Activated naive CD8-positive, alpha-beta T cell treated with anti-CD3 and anti-CD28 coated beads for 36 hours (primary cell): ENCODE measurements at places on chromosomes 4 and X.
A peak's percentile ranks its signal among the peaks of the same experiment; 100 is the strongest.

- no peak for DNase-seq
Measured at GRCh38 chr4:114976901-114977300, 136.5 kb downstream of the NDST4 start.

- no peak for DNase-seq
Measured at GRCh38 chr4:166895771-166896170, 338.5 kb downstream of the SPOCK3 start.

DNA sequence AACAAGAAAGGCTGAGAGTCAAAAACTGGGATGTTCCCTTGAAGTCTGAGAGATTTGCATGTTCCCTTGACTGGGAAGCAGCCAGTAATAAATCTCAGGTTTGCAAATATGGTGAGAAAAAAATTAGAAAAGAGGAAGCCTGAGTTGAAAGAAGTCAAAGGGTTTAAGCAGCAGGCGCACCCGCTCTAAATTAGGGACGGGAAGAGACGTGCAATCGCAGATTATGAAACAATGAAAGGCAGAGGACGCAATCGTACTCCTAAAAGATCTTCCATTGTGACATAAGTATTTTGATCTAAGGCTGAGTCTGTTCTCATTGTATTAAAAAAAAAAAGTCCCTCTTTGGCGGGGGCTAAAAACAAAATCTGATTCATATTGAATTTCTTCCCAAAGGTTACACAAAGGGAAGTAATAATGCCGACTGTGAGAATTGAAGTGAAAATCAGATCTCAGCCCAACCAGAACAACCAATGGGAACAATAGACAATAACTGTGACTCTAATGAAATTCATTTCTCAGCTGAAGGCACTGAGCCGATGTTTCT is 28.2 kb downstream of the SAT1 start:
- DNase-seq, result no peak

GRCh38 chr4:112531146-112531545 is 15.2 kb upstream of the NEUROG2 start:
- no peak for DNase-seq

- no peak for DNase-seq
Measured at GRCh38 chr4:140005699-140006098, 148.3 kb downstream of the MAML3 start.

DNA sequence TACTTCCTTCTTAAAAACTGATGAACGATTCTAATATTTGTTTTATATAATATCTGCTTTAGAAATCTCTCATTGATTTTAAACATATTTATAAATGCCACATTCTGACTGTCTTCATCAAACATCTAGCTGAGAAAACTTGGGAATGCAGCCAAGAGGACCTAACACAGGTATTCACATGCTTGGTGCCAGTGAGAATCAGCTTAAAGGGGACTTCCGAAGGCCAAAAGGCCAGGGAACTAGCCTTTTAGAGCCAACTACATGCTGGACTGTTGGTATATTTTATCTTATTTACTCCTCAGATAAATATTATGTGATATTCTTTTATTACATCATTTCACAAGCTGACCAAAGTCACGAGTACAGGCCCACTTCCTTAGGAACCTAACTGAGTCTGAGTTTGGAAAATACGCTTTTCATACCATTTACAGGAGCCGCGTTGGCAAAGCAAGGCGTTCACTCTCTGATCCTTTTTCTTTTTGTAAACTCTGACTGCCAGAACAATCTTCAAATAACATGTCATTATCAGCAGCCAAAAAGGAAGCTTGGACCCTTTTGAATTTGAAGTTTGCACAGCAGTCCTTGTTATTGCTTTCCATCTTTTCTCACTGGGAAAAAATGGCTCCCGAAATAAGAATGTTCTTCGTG is 41.1 kb upstream of the PDLIM3 start:
- no peak for DNase-seq

GRCh38 chr4:103091601-103092223 is 7.9 kb downstream of the BDH2 start:
- DNase-seq, result peak; percentile 29

DNA sequence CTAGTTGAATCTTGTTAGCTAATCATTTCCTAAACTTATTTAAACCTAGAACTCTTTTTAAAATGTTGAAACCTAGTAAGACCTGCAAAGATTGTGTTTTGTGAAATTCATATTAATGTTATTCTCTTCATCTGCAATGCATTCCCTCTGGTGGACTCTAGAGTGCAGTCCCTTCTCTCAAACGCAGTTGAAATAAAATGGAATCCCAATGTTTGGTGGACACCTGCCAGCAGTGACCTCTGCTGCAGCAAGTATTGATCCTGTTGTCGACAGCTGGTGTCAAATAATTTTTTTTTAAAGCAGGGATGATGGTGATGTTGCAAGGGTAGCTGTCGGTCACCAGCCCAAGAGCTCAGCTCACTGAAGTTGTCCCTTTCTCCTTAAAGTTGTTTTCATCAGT is 492.0 kb downstream of the ZIC3 start:
- DNase-seq, result no peak

GRCh38 chr4:4542774-4543485 is 1.1 kb upstream of the STX18 start:
- DNase-seq, result no peak

- no peak for DNase-seq
Measured at GRCh38 chr4:186765138-186765537, 41.5 kb upstream of the FAT1 start.

DNA sequence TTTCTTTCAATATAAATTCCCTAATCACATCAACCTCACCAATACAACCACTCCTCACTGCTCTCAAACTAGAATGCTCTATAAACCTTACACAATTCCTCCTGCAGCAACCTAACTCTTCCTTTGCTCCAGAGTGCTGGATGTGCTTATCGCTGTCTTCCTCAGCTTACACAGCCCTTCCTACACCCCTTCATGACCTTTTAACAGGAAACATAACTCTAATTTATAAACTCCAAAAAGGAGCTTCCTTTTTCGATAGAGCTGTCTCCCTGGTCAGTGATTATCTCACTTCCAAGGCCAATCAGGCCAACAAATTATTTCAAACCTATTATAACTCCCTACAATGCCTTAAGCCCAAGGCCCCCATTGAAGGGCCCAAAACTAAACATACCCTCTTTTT is 78.8 kb downstream of the COQ2 start:
- no peak for DNase-seq

- DNase-seq, result no peak
Measured at GRCh38 chr4:182818926-182819730, 98.1 kb downstream of the DCTD start.

DNA sequence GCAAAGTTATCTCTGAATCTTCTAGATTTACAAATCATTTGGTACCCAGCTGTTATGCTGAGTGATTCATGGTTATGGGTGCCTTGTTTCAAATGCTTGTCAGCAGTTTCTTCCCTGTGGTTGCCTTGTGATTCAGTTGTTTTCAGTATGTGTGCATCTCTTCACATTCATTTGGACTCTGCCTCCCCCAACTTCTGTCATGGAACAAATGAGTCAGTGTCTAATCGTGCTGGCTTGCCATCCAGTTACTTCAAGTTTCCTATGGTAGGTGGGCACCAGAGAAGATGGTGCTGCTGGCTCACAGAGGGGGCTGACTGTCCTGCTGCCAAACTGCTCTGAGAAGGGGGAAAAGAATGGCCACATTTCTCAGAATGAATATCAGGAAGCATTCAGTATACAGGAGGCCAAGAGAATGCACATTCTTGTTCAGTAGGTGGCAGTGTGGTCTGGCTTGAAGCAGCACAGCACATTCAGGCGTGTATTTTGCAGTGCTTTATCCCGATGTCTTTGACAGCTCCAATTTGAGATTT is 260.9 kb downstream of the GLUD2 start:
- DNase-seq, result peak; percentile 44

DNA sequence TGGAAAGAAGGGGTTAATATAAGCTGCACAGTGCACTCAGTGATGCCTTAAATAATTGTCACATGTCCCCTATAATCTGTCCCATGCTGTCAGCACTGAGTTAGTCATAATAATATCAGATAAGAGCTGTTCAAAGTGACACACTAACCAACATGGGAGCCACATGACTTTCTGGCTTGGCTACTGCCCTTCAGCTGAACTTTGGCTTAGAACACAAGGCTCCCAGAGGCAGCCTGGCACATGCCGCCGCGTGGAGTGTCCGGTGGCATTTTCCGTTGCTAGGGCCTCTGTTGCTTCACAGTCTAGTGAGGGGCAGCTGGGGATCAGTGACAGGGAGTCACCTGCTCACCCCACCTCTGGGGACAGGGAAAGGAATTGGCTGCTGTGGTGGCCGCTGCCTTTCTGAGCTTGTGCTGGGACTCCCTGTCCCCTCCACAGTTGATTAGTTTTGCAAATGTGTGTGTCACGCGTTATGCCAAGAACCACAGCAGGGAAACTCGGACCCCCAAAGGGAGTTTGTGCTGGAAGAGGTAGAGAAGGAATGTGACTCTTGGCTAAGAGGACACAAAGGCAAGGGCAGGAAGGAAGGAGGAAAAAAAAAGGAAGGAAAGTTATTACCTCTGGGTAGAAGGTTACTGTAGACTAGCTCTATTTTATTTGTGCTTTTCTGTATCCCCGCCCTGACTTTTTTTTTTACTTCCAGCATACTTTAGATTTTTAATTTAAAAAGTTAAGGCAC is 41.1 kb upstream of the PPARGC1A start:
- DNase-seq, result no peak

DNA sequence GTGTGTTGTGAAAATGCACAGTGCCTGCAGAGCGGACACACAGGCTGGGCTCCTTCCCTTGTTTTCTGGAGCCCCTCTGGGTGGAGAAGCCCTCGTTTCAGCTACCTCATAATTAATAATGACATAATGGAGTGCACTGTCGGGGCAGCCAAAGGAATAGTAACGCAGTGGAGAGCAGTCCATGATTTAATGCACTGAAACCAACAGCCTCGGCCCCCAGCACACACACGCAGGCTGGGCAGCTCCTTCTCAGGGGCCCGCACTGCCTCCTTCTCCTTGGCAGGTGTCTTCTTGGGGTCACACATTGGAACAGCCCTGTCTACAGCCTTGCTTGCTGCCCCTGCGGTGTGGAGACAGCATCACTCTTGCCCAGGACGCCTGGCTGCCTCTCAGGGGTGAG is 89.2 kb downstream of the DCTD start:
- DNase-seq, result no peak

DNA sequence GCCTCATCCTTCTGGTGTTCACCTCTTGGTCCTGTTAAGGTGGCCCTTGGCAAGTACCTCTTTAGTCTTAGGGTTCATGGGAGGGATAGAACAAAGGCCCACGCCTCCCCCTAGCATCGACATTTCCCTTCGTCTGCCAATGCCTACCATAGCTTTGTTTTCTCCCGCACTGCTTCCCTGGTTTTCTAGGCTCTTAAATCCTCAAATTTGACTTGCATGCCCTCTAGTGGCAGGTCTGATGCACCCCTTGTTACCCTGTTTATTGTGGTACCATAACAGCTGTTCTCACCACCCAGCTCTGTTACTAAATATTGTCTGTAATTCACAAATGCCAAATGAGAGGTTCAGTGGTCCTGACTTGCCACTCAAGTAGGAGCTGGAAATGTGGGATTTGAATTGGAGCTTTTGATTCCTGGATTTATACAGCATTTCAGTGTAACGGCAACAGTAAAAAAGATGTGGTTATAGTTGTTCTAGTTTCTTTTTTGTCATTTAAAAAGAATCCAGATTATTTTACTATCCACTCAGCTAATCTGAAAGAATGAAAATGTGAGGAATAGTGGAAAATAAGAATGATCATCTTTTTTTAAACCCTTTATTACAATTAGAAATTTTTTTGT is 100.1 kb downstream of the REPS2 start:
- DNase-seq, result peak; percentile 3

- no peak for DNase-seq
Measured at GRCh38 chr4:174626342-174627008, 104.2 kb upstream of the HPGD start.

GRCh38 chrX:56029188-56029587 is 203.0 kb upstream of the KLF8 start:
- no peak for DNase-seq

GRCh38 chr4:73308286-73308685 is 49.7 kb upstream of the ANKRD17 start:
- DNase-seq, result no peak

GRCh38 chr4:152259866-152260265 is 276.0 kb downstream of the FBXW7 start:
- DNase-seq, result no peak

- peak; percentile 22 for DNase-seq
Measured at GRCh38 chrX:118116713-118117550, at the start of gene KLHL13. TSS of gene KLHL13 (minus strand) at chrX:118116810. CDS start at chrX:118028473, 88,337 bp downstream.

DNA sequence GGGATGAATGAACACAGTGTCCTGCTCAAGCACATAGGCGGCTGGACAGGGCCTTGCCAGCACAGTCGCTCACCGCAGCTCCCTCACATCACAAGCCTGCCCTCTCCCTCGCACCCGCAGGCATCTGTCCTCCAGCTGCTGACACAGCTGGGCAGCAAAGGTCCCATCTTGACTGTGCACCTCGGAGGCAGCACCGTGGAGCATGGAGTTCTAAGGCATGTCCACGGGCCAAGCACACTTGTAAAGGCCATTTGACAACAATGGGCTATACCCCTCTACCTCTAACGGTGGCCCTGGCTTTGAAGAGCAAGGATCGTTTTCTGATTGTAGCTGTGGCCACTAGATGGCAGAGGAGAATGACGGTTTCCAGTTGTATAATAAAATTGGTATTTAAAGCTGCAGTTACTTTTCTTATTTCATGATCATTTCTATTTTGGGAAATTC is 53.8 kb downstream of the APLN start:
- DNase-seq, result no peak

- no peak for DNase-seq
Measured at GRCh38 chr4:5784021-5784420, 73.0 kb downstream of the EVC start.

GRCh38 chrX:64853424-64853823 is 122.8 kb downstream of the ZC4H2 start:
- DNase-seq, result no peak

DNA sequence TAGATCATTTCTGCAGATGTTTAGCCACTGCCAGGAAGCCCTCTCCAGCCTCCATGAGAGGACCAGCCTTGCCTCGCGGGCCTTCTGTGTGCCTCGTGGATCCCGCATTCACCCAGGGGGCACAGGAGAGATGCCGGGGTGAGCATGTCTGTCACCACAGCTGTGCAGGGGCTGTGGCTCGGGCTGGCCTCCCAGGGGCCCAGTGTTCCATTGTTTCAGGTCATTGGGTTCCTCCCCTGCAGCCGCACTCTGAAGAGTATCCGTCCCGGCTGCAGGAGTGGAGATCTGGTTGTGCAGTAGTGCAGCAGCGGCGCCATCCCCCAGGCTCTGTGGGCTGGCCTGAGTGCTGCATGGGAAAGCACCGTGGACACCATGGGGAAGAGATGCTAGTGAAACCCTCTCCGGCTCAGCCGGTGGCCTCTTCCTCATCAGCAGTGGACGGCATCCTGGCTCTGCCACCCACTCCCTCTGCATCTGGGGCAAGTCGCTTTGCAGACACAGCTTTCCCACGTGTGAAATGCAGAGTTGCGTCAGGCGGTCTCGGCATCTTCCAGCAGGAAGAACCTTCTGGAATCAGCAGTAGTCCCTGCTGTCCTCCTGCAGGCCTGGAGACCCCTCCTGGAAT is 29.1 kb downstream of the TBC1D14 start:
- no peak for DNase-seq
